ENCODE measurements at places on chromosomes 12 and 14.
A peak's percentile ranks its signal among the peaks of the same experiment; 100 is the strongest.

- DNase-seq = no peak
These were observed 354.5 kb downstream of the NUAK1 start for GRCh38 chr12:105783983-105784947.

GRCh38 chr12:121596526-121596925 lies 15.7 kb upstream of the KDM2B start:
- no peak for DNase-seq

GRCh38 chr12:75751769-75752471 lies 240.5 kb upstream of the KRR1 start:
- DNase-seq = no peak

- no peak for DNase-seq
These were observed 57.0 kb upstream of the NID2 start for GRCh38 chr14:52125885-52126284.

GRCh38 chr12:26510354-26510674 lies 314.9 kb downstream of the SSPN start:
- peak; percentile 63 for DNase-seq

DNA sequence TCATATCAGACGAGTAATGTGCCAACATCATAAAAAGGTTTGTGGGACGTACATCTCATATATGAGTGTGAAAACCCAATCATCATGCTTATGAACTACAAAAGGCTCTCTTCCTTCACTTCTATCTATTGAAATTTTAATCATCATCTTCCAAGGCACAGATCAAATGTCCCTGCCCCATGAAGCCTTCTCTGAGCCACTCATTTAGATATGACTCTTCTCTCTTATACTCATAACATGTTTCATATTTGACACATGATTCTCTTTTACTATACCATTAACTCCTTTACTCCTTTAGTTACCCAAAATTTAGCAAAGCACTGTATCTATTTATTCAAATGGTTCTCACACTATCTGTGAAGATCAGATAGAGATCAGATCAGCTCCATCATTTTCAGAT lies 22.2 kb downstream of the RALGAPA1 start:
- no peak for DNase-seq

GRCh38 chr14:78335531-78335930 lies 165.4 kb downstream of the NRXN3 start:
- DNase-seq = no peak

GRCh38 chr14:67618617-67619063 lies 1.1 kb upstream of the ARG2 start:
- DNase-seq = no peak

- no peak for DNase-seq
These were observed 20.2 kb upstream of the CLEC4D start for GRCh38 chr12:8493084-8493483.

DNA sequence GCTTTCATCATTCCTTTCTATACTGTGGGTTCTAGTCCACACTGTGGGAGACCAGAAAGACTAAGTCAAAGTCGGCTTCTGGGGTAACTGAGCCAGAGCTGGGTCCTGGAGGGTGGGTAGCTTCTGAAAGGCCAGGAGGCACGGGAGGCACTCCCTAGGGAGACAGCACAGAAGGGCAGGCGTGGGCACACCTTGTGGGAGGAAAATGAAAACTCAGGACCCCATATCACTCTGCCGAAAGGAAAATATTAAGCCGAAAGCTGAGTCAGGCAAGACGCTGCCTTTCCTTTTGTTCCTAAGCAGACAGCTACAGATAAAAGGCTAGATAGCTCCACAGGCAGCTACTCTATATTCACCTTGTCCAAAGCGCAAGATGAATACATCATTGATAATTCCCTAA lies 20.7 kb downstream of the ANO2 start:
- DNase-seq = no peak

DNA sequence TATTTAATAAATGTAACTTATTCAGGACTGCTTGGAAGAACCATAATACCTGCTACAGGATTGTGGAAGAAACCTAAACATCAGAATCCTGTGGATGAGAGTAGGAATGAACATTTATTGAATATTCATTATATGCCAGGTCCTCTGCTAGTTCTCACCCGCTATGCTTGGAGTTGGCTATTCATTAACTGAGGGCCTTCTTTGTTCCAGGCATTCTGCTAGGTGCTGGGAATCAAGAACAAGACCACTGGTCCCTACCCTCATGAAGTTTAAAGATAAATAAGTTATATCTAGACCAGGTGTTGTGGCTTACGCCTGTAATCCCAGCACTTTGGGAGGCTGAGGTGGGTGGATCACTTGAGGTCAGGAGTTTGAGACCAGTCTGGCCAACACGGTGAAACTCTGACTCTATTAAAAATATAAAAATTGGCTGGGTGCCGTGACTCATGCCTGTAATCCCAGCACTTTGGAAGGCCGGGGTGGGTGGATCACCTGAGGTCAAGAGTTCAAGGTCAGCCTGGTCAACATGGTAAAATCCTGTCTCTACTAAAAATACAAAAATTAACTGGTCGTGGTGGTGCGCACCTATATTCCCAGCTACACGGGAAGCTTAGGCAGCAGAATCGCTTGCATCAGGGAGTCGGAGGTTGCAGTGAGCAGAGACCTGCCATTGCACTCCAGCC lies 3.8 kb upstream of the TULP3 start:
- DNase-seq = no peak

DNA sequence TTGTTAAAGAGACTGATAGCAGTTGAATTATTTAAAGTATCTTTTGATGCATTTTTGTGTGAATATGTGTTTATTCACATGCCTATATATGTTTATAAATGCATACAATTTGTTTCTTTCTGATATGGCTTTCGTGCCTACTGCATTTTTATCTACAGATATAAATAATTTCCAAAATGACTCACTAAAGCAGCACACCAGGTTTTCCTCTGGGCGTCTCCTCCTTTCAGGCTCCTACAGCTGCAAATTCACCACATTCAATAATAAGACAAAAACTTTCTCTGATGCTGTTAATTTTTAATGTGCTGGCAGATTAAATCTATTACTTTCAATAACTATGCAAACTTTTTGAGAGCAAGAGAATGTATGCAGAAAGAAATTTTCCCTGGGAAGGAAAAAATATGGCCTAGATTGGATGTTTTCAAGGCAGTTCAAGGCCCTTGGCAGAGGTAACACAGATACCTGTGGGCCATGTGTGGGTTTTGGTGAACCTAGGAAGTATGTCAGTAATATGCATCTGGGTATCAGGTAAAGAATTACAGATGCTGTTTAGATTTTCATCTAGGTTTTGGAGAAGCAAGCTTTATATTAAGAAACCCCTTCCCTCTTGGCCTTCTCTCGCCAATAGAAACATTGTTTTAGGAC lies 381.8 kb downstream of the EGLN3 start:
- DNase-seq = no peak

DNA sequence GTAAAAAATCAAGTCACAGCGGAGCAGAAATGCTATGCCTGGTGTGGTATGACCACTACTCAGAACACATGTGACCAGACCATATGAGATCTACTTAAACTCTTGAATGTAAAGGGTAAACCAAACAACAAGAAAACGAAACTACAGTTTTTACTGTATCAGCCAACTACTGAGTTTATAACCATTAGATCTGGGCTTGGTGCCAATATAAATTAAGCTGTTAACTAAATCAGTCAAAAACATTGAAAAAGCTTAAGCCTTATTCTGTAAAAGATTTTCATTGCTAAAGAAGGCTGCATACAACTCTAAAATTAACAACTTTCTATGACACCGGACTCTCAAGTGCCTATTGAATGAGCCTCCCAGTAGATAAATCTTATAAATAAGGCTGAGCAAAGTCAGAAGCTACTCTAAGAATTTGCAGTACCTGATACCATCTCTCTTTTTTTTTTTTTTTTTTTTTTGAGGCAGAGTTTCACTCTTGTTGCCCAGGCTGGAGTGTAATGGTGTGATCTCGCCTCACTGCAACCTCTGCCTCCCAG lies 35.4 kb downstream of the SPTLC2 start:
- DNase-seq = no peak

DNA sequence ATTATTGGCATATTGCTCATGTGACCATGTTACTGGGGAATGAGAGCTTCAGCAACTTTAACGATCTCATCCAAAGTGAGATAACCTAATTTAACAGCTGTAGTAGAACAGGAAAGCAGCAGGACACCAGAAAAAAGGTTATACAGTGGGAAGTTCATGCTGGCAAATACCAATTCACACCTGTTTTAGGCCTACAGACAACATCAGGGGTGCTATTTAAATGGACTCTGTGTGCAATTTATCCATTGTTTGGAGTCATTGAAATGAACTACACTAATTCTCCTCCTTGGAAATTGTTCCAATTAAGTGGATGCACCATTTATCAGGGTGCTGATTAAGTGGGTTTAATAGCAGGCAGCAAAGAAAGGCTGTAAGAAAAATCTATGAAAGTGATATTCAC lies 424.4 kb upstream of the LMO3 start:
- no peak for DNase-seq

Data from NT2/D1 (cell line).